ENCODE measurements at places on chromosomes 6 and 20.

DNA sequence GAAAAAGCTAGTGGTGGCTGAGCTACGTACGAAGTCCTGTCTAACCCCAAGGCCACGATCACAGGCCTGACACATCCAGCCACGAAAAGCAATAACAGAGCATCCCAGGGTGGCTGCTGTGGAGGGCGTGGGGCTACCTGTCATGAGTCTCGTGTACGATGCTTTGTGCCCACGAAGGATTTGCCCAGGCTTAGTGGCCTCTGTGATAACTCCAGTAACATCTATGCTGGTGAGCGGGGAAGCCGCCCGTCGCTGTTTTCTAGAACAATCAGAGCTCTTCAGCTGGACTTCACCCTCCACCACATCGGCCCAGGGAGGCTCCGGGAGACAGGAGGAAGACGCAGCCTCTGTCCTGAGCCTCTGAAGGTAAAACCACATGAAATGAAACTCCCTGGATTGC lies 250.5 kb downstream of the TAF4 start:
- DNase-seq: no peak

GRCh38 chr6:435441-436307 lies 44.1 kb downstream of the IRF4 start:
- DNase-seq: no peak

DNA sequence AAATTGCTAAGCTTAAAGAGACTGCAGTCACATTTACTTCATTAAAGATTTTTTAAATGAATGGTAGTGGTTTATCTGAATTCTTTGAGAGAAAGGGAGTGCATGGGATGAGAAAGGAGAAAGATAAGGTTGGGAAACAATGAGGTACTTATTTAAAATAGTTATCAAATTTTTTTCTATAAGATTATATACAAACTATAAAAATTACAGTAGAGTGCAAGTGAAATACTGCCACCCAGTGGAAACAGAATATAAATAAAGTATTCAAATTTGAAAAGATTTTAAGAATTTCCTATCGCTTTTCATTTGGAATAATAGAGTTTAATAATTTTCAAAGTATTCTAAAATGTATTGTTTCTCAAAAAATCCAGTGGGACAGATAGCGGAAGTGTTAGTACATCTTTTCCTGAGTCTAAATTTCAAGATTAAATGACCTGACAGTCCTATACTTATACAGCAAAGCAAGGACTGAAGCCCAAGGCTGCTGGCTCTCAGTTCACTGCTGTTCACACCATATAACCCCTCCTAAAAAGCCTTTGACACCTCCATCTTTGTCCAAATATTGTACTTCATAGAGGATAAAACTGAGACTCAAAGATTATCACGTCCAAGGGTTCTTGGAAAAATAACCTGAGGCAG lies 31.1 kb downstream of the EPM2A start:
- DNase-seq: no peak

DNA sequence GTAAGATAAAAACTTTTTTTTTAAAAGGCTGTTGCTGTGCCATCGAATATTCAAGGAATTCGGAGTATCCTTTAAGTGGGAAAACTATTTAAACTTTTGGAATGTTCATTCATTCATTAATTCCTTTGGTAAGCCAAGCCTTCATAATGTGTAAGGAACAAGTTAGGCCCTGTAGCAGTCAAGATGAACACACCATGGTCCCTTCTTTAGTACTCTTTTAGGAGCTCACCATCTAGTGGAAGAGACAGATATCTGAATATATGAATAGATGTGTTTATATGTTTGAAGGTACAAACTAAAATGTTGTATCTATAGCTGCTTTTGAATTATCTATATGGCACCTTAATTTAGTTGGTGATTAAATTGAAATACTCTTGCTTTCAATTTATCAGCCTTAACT lies 5.8 kb downstream of the SPO11 start:
- DNase-seq: no peak

DNA sequence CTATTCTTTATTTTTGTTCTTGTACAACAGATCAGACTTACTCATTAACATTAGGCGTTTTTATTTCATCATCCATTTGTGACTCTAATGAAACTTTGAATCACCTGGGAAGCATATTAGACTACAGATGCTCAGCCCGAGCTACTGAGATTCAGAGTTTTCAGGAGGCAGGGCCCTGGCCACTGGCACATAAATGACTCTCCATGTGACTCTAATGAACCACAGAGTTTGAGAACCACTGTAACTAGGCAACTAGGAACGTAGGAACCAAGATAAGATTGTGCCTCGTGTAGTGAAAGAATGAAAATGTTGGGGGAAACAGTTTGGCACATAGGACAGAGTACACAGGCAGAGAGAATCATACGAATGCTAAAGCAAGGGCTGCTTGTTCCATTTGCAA lies 405.9 kb upstream of the BTBD3 start:
- DNase-seq: no peak

GRCh38 chr6:24228681-24229255 lies 102.8 kb downstream of the NRSN1 start:
- DNase-seq: no peak

GRCh38 chr6:155660251-155660977 lies 204.8 kb upstream of the NOX3 start:
- no peak for DNase-seq

GRCh38 chr20:8228315-8228714 lies 96.2 kb downstream of the PLCB1 start:
- no peak for DNase-seq
